ENCODE measurements at places on chromosomes 13 and 19.
A peak's percentile ranks its signal among the peaks of the same experiment; 100 is the strongest.

- DNase-seq: no peak
Observed at GRCh38 chr19:41307090-41307875, 2.7 kb upstream of the CCDC97 start.

DNA sequence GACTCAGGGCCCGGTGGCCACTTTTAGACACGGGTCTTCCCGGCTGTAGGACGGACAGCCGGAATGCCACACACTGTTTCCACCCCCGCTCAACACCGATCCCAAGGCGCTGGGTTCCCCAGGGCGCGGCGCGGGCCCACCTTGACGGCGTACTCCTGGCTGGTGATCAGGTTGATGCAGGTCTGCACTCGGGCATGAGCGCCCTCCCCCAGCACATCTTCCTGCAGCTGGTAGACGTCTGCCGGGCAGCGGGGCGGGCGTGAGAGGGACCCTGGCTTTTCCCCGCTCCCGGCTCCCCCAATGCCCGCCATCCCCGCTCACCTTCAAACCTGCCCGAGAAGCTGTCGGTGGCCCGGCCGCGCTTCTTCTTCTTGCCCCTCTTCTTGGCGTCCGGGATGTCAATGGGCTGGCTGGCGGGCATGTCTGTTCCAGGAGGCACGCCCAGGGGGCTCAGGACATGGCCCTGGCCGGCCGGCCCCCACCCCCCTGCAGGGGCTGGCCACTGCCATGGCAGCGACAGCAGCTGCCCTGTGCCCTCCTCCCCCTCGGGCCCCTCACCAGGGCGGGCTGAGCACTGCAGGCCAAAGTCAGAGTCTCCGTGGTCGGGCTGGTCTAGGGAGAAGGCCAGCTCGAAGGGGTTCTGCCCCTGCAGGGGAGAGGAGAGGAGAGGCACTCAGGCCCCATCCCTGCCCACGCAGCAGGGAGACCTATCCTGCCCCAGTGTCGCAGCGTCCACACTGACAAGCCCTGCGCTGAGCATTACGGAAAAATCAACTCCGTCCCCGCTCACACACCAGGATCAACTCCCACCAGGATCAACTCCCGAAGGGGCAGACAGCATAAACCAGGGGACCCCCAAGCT, 4.8 kb downstream of the MKNK2 start:
- no peak for DNase-seq

DNA sequence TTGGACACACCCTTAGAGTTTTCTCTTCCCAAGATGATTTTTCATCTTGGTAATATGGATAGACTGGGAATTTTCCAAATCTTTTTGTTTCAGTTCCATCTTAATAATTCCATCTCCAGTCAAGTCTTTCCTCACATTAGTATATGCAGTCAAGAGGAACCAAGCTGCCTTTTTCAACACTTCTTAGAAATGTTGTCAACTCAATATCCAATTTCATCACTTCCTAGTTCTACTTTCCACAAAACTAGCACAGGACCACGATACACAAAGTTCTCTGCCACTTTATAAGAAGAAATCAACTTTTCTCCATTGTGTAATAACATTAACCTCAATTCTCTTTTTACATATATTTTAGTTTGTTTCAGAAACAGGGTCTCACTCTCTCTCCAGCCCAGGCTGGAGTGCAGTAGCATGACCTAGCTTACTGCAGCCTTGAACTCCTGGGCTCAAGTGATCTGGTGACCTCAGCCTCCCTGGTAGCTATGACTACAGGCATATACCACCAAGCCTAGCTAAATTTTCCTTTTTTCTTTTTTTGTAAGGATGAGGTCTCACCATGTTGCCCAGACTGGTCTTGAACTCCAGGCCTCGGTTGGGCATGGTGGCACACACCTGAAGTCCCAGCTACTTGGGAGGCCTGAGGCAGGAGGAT, 15.5 kb downstream of the ZNF443 start:
- DNase-seq: no peak

DNA sequence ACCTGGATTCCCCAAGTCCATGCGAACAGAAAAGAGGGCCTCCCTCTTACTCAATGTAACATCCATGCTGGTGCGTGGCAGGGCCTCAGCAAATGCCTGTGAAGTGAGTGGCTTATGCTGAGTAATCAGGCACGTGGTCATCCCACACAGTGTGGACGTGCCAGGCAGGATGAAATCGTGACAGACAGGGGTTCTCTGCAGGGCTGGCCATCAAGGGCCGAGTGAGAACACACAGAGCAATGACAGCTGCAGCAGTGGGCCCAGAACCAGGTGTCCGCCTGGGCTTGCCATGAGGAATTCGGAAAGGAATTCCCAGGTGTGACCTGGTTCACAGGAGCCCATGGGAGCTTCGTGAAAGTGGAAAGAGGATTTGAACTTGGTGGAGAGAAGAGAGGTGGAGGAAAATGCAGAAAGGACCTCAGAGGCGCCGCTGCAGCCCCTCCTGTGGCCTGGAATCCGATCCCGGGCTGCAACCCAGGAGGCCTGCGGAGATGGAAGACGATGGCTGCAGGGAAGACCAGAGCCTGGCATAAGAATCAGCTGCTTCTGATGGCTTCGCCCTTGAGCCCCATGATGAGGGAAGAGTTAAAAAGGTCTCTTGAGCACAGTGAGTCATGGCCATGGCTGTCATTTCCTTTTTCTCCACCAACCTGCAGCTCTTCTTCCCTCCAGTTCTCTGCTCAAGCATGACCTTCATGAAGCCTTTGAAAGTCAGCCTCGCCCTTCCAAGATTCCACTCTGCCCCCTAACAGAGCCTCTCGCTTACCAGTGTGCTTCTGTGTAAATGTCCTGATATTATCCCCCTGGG, 34.6 kb upstream of the SOX1 start:
- DNase-seq: no peak

GRCh38 chr19:44643605-44644401, at the start of gene PVR:
PVR (plus strand) TSS chr19:44643910; CDS start chr19:44644097, 187 bp downstream.
- DNase-seq: peak; percentile 54

DNA sequence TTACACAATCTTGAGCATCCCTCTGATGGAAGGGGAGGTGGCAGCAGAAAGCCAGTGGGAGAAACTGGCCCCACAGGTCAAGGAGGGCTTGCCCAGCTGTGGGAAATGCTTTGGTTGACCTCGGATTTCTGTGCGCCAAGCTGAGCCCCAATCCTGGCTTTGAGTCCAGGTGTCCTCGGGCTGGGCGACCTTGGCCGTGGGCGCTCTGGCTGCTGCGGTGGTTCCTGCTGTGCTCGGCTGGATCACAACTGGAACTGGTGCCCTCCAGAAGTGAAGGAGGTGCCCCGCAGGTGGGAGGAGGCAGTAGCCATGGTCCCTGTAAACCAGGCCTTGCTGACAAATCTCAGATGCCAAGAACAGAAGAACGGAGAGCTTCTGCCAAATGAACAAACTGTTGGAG, 56.4 kb downstream of the ZNF676 start:
- DNase-seq: no peak

DNA sequence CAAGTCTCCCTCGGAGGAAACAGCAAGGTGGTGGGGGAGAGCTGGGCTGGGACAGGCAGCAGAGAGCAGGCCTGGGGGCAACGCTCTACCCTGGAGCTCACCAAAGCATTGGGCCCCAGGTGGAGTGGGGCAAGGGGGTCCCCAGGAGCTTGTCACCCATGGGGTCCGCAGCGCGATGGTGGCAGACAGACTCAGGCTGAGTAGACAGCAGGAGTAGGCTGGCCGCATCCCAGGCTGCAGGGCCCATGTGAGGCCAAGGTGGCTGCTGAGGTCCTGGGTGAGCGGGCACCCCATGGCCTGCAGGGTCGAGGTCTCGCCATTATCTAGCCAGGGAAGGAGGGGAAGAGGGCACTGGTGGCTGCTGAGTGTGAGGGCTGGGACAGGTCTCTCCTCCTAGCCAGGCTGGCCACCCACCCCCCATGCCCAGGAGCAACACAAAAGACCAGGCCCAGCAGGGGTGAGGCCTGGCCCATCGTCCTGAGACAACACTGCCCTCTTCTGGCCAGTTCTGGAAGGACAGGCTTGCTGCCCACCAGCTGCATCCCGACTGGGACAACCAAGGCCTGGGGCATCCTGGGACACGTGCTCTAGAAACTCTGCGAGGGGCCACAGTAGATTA, 33.1 kb downstream of the CEBPG start:
- no peak for DNase-seq

DNA sequence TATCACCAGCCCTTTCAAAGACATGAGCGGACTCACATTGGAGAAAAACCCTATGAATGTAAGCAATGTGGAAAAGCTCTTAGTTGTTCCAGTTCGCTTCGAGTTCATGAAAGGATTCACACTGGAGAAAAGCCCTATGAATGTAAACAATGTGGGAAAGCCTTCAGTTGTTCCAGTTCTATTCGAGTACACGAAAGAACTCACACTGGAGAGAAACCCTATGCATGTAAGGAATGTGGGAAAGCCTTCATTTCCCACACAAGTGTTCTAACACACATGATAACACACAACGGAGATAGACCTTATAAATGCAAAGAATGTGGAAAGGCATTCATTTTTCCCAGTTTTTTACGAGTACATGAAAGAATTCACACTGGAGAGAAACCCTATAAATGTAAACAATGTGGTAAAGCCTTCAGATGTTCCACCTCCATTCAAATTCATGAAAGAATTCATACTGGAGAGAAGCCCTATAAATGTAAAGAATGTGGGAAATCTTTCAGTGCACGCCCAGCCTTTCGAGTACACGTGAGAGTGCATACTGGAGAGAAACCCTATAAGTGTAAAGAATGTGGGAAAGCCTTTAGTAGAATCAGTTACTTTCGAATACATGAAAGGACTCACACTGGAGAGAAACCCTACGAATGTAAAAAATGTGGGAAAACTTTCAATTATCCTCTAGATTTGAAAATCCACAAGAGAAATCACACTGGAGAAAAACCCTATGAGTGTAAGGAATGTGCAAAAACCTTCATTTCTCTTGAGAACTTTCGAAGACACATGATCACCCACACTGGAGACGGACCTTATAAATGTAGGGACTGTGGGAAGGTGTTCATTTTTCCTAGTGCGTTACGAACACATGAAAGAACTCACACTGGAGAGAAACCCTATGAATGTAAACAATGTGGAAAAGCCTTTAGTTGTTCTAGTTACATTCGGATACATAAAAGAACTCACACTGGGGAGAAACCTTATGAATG, 17.6 kb downstream of the ZNF791 start:
- DNase-seq: no peak

DNA sequence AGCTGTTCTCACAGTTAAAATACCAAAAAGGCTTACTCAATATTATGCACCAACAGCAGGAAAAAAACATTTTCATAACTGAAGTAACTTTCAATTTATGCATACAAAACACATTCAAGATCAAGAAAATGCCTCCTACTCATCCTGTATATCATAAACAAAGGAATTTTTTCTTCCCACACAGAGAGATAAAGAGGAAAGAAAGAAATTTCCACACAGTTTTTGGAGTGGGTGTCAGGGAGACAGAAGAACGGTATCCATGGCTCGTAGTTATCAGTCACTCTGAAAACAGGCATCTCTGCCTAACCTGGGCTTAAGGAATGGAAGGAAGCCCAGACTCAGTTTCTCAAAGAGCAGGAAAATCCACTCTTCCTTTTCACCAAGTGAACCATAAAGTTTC, 92.4 kb upstream of the SIAH3 start:
- no peak for DNase-seq

DNA sequence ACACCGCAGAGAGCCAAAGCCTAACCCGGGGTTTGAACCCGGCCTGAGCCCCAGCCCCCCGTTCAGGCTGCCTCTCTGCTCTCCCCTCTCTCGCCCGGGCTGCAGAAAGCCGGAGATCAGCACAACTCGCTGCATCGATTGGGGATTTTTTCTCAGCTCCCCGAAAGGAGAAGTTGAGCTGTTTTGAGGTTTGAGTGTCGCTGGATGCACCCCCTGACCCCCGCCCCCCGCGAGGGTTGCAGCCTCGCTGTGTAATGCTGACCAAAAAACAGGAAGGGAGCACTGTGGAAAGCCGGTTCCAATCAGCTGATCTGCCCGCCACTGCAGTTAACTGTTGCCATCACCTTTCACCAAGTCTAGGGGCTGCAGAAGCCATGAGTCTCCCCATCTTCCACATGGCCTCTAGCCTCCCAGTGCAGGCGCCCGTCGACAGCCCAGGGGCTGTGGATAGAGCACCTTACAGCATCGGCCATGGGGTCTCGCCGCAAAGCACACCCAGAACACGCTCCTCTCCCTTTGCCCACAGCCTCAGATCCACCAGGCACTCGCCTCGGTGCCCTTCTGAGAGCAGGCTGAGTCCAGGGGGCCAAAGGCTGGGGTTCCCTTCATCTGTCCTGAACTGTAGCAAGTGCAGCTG, 34.5 kb downstream of the MYO9B start:
- DNase-seq: no peak

GRCh38 chr13:75072368-75072767, 409.6 kb downstream of the TBC1D4 start:
- DNase-seq: no peak

DNA sequence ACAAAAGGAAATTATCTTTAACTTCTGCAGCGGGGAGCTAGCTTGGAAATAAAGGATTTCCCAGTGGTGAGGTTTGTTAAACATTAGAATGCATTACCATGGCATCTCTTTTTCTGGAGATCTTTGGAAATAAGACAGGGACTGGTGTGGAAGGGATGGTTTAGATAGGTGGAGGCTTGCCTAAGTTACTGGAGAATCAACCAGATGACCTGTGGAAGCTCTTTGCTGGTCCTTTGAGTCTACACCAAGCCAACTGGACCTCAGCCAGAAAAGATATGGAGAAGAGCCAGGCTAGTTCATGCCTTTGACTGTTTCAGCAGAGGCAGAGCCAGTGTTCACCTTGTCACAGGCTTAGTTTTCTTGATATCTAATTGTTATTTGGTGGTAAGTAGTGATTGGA, 134.7 kb downstream of the KCNRG start:
- no peak for DNase-seq

DNA sequence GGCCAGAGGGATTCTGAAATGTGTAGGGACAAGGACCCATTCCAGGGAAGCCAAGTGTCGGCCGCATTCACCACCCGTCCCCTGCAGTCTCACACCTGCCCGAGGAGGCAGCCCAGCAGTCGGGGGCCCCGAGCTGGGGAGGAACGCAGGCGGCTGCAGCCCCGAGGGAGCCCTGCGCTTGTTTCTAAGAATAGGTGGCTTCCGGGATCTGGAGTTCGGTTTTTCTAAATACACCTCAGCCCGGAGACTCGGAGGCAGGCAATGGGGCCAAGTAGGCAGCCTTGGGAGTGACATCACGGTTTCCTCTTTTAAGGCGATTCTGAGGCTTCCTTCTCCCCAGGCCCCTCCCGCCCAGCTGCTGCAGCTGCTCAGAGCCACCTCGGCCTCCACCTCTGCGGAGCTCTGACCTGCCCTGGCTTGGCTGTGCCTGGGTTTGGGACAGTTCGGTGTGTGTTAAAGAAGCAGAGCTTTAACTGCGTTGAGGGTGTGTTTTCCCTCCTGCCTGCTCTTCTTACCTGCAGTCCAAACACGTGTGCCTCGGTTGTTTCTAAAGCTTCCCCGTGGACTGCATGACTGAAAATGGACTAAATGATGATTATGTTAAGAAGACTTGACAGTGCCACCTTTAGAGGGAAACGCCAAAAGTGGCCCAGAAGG, 80.5 kb downstream of the COL4A2 start:
- no peak for DNase-seq
